ENCODE measurements at places on chromosomes 12 and 14. TPM values are rescaled to one million over a fixed set of nuclear protein-coding genes. Genes with fewer than 3 reads are reported as not detected.

The TTC7B gene
- total RNA-seq = 40.7 TPM

The P2RX7 gene
- 11.8 TPM for total RNA-seq

- no peak overlapping the region for H3K27ac ChIP-seq
- no peaks in the 10 kb centered on the region for H3K4me1 ChIP-seq
- peak; percentile 5 for DNase-seq
- H3K4me3 ChIP-seq = no peak overlapping the region
- H3K36me3 ChIP-seq = no peaks in the 10 kb centered on the region
- no peaks in the 10 kb centered on the region for H3K27me3 ChIP-seq
These were observed 123.7 kb upstream of the DHRS4 start for GRCh38 chr14:23829736-23830471.

GRCh38 chr14:91143862-91144261 lies 30.0 kb downstream of the DGLUCY start:
- DNase-seq = no peak
- no peaks in the 10 kb centered on the region for H3K36me3 ChIP-seq

DNA sequence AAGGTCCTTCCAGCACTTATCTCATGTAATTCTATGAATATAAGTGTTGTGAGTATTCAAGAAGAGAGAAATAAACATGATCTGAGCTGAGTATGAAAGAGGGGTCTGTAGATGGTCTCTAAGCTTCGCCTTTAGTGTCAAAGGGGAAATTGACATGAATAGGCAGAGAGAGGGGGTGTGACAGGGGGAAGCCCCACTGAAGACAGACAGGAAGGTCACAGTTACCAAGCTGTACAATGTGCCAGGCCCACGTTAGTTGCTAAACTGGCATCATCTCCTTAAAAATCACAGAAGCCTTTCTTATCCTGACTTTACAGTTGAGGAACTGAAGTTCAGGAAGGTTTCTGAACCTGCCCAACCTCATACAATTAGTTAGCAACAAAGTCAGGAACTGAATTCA lies 7.6 kb downstream of the ARHGEF40 start:
- H3K4me1 ChIP-seq = no peaks in the 10 kb centered on the region
- H3K27me3 ChIP-seq = no peaks in the 10 kb centered on the region
- H3K36me3 ChIP-seq = no peaks in the 10 kb centered on the region
- no peak overlapping the region for H3K27ac ChIP-seq
- H3K4me3 ChIP-seq = no peak overlapping the region
